ENCODE measurements at places on chromosomes 6 and 20. TPM values are rescaled to one million over a fixed set of nuclear protein-coding genes. Genes with fewer than 3 reads are reported as not detected.

- peak; percentile 24 for DNase-seq
Measured at GRCh38 chr20:6178537-6178936, 55.7 kb upstream of the FERMT1 start.

DNA sequence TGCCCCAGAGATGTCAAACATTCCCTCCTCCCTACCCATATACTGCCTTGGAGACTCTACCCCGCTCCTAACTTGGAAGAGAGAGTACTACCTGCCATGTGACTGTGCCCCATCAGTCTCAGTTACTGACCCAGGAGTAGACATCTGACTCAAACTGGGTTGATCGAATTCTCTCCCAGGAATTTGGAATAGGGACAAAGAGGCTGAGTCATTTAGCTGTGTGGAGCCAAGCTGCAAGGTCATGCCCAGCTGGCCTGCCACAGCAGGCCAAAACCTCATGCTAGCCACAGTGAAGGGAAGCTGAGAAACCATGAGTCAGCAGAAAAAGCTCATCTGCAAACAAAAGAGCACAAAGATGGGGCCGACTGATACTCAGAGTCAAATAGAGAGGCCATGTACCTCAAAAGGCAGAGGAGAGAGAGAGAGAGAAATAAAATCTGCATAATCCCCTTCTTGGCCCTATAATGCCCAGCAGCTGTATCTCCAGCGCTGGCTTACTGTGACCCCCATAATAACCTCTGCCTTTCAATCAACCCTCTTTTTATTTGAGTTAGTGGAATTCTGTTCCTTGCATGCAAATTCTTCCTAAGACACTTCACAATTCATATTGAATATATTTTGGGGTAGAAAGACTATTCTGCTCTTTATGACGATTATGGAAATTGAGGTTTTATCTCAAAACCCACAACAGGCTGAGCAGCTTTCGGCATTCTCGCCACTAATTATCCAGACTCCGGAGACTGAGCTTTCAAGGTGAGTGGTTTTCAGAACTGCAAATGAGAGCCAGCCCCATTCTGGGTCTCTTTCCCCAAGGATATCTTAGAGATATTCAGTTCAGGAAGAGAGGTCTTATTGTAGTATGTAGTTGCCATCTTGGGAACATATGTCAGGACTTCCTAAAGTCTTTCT is 21.4 kb upstream of the AKIRIN2 start:
- no peak for DNase-seq

DNA sequence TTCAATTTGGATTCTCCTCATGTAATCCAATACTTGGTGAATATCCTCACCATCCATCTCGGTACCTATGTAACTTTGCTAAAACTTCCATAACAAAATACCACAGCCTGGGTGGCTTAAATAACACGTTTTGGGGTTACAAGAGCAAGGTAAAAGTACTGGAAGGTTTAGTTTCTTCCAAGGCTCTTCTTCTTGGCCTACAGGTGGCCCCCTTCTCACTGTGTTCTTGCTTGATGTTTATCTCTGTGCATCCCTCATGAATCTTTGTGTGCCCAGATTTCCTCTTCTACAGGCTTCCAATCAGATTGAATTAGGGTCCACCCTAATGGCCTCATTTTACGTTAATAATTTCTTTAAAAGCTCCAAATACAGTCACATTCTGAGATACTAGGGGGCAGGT is 163.3 kb upstream of the HCRTR2 start:
- DNase-seq: no peak

- no peak for DNase-seq
Measured at GRCh38 chr20:22093122-22093521, 387.7 kb downstream of the PAX1 start.

DNA sequence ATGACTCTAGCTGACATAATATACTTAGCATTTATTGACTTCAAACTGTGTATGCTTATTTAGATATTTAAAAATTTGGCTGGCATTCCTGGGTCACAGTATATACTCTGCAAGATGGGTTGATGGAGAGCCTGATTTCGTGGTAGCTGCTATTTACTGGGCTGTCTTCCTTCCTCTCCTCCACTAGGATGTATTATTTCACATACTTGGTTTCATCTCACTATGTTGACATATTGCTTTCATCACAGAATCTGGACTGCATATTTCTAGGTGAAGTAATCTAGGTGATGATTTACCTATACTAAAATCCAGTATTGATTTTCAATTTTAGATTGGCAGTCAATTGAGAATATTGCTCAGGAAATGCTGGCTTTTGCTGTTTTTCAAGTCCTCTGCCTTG is 15.7 kb downstream of the AFDN start:
- no peak for DNase-seq

GRCh38 chr6:111745186-111745585 is 128.1 kb downstream of the FYN start:
- DNase-seq: no peak

DNA sequence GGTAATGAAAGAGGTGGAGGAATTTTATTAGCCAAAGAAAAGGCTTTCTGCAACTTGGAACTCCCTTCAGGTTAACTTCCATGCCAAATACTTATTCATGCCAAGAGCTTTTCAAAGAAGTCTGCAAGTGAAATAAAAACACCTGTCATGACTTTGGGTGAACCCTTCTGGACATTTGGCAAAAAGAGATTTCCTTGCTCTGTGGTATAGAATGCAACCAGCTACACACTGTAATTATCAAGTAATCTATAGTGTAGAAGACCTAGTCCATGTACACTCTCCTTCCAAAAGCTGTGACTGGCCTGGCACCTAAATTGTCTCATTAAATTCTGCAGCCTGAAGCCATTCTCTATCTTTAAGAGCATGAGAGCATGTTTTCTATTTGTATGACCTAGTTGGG is 232.3 kb downstream of the COL12A1 start:
- no peak for DNase-seq

DNA sequence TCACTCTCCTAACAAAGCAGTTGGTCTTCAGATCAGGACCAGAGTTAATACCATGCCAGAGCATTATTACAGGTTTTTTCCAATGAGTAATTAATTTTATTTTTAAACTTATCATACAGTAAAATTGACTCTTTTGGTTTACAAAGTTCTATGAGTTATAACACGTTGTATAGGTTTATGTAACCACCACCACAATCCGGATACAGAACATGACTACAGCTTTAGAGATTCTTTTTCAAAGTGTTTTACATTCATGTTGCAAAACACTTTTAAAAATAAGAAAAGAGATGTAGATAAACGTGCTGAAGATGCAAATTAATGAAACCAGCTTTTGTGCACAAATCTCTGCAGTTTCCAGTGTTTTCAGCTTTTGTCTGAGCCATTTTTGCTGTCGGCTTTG is 1.5 kb upstream of the TPBG start:
- DNase-seq: no peak

DNA sequence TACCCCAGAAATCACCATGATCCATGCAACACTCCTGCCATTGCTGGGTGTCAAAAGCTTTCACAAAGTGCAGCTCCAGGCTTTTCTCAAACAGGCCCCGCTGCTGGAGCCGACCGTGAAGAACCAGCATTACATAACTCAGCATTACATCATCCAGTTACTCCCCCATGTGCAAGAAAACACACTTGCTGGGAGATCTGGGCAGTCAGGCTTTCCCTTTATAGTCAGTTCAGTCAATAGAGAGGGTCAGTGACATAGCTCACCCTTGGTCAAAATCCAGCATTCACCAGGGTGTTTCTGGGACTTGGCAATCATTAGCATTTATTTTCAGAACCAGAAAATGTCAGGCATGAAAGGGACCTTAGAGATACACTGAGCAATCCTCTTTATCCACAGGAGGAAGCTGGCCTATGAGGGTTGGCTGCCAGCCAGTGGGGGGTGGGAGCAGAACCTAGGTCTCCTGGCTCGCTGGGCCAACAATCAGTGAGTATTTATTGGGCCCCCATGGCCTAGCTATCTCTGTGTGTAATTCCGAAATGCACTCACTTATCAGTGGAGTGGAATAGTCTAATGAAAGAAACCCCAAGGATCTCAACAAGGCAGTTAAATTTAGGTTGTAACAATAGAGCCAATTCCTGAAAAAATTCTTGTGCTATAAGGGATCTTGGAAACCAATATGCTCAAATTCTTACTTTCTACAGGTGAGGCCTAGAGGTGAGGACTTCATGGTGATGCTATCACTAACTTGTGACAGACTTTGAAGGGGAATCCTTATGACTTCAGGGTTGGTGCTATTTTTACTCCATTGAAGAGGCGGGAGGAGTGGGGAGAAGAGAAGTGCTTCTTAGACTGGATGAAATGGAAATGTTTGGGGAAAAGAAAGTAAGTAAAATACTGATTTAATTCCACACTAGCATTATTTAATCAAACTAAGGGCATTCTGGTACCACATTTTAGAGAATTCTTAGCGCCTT is 54.6 kb downstream of the LYRM4 start:
- peak; percentile 49 for DNase-seq

GRCh38 chr6:24856901-24857670 is 58.4 kb upstream of the ARMH2 start:
- DNase-seq: no peak

Gene CALHM5
- 4.5 TPM for total RNA-seq

Gene COQ3
- total RNA-seq: 6.6 TPM

DNA sequence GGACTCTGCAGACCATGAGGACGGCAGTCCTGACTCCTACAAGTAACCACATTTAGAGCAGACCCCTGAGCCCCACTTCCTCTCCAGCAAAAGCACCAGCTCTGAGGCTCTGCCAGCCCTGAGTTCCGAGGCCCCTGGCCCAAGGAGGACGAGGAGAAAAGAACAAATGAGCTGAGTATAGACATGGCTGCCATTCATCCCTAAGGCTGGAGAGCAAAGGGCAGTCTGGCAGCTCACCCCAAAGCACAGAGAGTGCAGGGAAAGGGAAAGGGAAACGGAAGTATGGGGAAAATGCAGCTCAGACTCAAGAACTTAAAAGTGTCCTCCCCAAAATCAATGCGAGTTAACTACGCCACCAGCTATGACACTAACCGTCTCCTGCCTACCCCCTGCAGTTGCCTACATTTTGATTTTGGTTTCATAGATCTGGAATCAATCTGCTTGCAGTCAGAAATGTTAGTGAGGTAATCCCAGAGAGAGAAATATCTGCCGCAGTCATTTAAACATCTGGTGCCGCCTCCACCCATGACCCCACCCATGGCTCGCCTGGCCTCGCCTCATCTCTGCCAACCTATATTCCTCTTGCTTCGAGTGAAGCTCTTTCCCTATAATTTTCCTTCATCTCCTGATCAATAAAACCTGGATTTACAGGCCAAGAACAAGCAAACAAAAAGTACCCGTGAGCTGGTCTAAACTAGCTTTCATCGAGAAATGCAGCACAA is 49.6 kb upstream of the AFDN start:
- DNase-seq: no peak

Gene ULBP2
- not detected for total RNA-seq

Gene PPP1R3G
- total RNA-seq: 1.3 TPM

Gene LAMA5
- total RNA-seq: 230 TPM

DNA sequence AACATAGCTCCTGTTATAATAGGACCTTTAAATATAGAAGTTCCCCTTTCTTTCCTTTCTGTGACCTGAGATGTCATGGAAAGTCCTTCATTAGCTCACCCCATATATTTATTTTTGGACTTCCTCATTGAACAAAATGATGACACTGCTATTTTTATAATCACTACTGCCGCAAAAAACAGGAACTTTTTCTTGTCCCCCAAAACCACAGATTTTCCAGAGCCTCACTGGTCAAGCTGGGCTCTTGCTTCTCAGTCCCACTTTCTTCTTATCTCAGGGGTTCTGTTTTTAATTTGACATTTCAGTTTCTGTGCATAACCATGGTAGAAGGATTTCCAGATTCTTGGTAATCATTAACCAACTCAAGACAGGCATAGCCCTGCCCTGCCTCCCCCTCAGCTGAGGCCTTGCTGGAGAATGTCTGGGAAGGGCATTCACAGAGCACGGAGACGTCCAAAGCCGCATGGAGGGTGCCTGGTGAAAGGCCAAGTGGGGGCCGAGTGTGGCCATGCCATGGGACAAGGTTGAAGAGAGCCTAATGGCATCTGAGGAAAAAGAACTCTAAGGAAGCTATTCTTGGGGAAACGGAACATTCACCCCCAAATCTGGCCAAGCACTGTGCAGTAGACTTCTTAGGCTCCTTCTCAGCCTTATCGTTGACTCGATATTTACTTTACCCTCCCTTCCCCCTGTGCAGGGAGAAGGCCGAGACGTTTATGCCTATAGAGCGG is 73.7 kb downstream of the EDN1 start:
- DNase-seq: no peak

GRCh38 chr6:119040229-119040628 is 38.2 kb downstream of the FAM184A start:
- no peak for DNase-seq

GRCh38 chr6:170018936-170019817 is 267.8 kb downstream of the ERMARD start:
- DNase-seq: no peak

Gene HLA-DQA1
- 0.30 TPM for total RNA-seq

- DNase-seq: no peak
Measured at GRCh38 chr6:26382121-26382520, 787 bp upstream of the BTN2A2 start.

DNA sequence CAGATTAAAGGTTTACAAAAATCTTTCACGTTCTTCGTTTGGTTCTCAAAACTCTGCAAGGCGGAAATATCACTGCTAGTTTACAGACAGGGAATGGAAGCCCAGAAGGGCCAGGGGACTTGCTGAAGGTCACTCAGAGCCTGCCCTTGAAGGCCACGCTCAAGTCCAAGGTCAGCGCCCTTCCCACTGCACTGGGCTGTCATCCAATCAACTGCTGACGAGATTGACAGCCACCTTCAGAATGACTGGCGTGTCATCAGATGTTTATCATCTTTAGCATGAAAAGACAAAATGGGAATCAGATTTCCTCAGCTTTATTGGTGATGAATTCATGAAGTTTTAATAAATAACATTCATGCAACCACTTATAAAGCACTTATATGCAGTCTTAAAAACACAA is 16.5 kb downstream of the RNASET2 start:
- DNase-seq: no peak

- no peak for DNase-seq
Measured at GRCh38 chr6:164477101-164477500, 832.3 kb downstream of the C6orf118 start.

Gene TRIM40
- not detected for total RNA-seq

Gene SERINC1
- 167 TPM for total RNA-seq

- peak; percentile 52 for DNase-seq
Measured at GRCh38 chr6:89079511-89080234, 878 bp upstream of the PNRC1 start.

Data from tibial nerve (tissue), 4 donors.